ENCODE measurements at places on chromosomes 1 and 21.

DNA sequence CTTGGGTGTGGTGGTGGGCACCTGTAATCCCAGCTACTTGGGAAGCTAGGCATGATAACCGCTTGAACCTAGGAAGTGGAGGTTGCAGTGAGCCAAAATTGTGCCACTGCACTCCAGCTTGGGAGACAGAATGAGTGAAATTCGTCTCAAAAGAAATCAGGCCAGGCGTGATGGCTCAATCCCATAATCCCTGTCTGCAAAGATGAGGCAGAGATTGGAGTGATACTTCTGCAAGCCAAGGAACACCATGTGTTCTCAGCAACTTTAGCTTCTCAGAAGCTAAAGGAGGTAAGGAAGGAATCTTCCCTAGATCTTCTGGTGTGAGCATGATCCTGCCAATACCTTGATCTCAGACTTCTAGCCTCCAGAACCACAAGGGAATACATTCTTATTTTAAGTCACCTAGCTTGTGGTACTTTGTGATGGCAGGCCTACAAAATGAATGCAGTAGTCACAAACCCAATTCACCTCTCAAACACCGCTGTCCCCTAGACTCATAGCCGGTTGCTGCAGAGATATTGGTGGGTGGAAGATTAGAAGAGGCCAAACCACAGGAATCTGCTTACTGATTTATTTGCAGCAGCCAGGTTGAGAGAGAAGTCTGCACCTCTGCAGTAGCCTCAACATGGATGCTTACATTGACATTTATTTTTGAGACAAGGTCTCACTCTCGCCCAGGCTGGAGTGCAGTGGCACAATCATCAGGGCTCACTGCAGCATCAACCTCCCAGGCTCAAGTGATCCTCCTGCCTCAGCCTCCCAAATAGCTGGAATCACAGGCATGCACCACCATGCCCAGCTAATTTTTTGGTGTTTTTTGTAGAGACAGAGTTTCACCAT lies 18.6 kb downstream of the L1TD1 start:
- no peak for DNase-seq

DNA sequence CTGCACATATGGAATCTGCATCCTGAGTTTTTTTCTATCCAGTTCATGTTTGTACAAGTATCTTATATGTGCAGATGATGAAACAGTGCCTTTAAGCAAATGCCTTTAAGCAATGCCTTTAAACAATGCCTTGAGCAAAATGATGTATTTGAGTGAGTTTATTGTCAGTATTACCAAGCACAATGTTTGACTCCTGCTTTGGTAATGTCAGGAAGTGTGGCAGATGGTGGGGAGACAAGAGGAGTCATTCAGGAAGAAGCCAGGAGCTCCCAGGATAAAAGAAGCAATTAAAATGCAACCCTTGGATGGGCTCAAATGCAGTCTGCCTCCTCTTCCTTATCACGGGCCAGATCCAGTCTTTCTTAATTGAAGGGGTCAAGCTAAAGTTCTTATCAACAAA lies 108.7 kb upstream of the KCNJ15 start:
- peak; percentile 10 for DNase-seq

- no peak for DNase-seq
Observed at GRCh38 chr21:45111703-45112102, 37.3 kb downstream of the ADARB1 start.

DNA sequence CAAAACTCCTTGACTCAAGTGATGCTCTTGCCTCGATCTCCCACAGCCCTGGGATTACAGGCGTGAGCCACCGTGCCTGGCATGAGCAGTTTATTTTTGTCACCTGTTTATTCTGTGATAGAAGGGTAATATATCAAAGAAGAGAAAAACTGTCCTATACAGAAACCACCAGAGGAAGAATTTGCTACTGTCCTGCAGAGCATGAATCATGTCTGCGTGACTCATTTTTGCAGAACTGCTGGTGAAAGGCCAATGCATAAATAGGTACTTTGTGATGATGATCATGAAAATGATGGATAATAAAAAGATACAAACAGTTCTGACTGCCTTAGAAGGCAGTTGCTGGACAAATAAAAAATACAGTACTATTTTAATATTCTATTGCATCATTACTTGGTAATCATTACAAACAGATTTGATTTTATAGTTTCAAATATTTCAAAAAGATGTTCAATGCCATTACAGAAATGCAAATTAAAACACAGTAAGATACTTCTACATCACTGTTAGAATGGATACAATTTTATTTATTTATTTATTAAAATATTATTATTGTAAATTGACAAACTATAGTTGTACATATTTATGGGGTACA lies 26.5 kb downstream of the RIPPLY3 start:
- DNase-seq = peak; percentile 71

DNA sequence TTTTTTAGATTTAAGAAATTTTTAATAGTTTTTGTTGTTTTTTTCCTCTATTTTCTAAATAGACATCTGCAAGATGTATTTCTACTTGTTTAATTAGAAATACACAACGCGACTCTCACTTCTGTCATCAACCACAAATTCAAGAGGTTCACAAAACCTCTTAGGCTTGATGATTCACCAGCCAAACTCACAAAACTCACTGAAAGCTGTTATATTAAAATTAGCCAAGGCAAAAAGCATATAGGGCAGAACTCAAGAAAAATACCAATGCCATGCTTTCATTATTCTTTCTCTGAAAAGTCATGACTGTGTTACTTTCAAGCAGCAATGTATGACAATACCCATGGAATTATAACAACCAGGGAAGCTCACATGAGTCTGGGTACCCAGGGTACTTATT lies 487.0 kb upstream of the RGS18 start:
- DNase-seq = no peak

DNA sequence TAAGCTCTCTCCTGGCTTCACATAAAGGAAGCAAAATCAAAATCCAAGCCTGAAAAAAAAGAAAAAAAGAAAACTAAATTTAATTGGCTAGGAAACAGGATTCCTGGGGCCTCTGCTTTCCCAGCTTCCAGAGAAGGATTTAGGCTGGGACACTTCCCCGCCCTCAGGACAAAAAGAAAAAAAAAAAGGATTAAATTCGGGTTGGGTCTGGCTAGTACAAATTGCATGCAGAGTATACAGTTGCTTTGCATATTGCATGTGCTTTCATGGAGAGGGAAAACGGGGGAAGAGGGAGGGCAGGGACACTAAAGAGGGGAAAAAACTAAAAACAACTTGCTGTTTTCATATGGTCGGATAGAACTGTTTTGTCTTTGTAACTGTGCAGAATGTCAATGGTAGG lies 42.7 kb downstream of the OLIG1 start:
- DNase-seq = no peak

DNA sequence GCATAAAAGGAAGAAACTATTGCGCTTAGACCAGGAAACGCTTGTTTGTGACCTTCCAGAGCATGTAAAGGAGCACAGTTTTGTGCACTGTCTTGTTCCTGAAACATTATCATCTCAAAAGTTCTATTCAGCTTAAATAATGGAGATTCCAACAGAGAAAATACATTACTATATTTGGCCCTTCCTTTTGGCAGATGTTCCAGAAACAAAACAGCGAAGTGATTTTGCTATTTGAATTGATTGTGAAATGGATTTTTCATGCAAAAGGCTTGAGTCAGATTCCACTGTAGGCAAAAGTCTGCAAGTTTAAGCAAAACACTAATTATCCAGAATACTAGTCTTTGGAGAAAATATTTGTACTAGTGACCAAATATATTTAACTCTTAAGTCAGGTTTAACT lies 80.3 kb upstream of the PTBP2 start:
- no peak for DNase-seq

DNA sequence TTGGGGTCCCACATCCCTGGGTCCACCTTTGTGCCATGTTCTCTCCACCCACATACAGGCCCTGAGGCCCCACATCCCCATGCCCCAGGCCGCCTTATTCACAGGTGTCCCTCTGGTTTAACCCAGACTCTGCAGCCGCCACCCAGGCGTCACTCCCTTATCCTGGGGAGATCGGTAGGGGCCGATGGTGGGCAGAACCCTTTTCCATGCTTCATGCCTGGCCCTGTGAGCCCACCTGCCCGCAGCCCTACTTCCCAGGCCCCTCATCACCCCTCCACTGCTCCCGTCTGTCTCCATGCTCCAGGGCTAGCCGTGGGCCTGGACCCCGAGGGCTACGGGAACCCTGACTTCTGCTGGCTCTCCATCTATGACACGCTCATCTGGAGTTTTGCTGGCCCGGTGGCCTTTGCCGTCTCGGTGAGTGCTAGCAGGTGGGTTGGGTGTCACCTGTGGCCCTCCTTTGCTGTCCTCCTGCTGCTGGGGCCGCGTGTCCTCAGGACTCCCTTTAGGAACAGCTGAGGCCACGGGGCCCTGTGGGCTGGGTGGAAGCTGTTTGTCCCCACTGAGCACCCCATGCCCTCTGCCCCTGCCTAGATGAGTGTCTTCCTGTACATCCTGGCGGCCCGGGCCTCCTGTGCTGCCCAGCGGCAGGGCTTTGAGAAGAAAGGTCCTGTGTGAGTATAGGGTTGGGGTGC lies 12.2 kb downstream of the PSRC1 start:
- DNase-seq = no peak

DNA sequence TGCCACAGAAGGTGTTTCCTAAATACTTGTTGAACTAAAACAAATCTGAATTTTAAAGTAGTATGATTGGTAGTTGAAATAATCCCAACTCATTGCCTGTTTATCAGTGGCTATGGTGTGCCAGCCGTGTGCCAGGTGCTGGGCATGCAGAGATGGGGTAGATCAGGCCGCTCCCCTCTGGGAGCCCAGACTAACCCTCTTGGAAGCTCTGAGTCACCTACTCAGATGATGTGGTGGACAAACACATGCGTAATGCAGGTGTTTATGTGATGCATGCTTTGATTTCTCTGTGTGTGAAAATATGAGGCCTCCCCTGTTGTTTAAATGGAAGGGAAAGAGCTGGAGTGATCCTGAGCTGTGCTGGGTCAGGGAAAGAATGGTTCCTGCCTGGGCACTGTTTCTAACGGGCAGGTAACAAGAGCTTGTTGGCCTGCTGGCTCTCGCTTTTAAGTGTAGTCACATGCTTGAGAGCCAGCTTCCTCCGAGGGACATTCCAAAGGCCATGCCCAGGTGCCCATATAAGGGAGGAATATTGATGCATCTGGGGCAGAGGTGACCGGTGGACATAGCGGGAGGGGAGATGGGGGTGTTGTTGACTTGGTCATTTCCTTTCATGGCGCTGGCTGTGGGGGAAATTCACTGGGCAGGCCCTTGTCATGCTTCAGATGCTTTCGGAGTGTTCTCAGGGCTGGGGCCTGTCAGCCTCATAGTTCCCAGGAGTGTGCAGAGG lies 10.2 kb downstream of the MFN2 start:
- DNase-seq = no peak

DNA sequence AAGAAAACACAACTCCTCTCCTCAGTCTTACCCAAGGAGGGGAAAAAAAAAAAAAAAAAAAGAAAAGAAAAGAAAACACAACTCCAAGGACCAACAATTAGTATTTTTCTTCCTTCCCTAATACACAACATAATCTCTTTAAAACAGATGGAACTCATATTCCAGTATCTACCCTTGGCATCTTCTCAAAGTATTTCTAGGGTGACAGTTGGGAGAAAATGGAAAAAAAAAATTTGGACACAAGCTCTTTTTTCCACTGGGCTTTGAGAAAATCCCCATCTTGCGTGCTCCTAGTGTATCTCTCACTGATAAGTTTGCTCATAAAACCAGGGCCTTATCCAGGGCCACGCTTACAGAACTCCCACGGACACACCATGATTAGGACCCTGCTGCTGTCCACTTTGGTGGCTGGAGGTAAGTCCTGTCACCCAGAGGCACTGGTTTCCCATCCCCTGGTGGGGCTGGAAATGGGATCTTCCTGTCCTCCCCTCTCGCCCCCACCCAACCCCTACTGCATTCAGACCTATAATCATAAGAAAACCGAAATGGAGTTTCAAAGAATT lies at the start of gene CELA2B:
TSS of gene CELA2B (plus strand) at position 353 of the 563 bp plus-strand sequence. CDS start at position 375, 22 bp downstream.
- DNase-seq = no peak

DNA sequence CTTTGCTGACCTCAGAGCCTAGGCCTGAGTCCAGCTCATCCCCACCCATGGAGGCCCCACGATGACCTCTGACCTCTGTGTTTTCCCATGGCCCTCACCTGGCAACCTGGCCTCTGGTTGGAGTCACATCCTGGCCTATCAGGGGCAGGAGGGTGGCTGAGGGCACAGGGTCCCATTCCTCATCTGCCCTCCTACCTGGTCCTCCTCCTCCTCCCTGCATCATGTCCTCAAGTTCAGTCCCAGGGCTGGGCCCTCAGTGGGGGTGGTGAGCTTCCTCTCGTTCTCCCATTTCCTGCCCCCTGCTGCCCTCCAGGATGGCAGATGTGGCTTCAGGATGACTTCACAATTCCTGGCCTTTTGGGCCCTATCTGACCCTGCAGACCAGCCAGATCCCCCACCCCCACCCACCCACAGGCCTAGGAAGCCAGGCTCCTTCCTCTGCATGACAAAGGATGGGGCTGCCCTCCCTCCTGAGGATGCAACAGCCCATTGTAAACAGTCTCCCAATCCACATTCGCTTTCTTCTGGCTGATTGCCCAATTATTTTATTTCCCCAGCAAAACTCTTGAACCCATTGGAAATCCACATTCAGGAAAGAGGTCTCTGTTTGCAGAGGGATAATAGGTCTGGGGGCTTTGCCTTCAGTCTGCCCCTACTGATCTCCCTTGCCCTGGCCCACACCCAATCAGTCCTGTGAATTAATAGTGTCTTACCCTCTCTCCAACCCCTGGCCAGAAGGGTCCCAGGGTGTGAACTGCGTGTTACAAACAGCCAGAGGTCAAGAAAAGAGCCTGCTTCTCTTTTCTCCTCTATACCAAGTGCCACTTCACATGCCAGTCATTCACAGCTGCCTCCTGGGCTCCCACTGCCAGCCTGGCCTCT lies 10.3 kb upstream of the LEFTY1 start:
- DNase-seq = no peak

- peak; percentile 93 for DNase-seq
Observed at GRCh38 chr1:204320382-204320804, 39.3 kb downstream of the PLEKHA6 start.

GRCh38 chr1:207755846-207756693 lies 4.2 kb downstream of the CD46 start:
- DNase-seq = no peak

DNA sequence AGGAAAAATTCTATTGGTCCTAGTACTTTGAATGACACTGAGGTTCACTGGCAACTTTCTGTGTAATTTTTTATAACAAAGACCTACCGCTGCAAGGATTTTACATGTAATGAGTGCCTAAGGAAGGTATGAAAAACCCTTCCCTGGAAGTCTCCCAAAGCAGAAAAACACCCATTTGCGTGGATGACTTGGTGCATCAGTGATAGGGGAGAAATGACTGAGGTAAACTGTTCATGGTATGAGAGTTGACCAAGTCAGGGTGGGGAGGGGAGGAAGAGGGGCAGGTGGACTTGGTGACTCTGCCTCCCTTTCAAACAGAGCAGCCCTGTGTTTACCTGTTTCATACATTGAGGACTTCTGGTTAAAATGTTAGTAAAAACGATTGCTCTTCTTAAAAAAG lies 78.8 kb upstream of the IPO9 start:
- DNase-seq = no peak

DNA sequence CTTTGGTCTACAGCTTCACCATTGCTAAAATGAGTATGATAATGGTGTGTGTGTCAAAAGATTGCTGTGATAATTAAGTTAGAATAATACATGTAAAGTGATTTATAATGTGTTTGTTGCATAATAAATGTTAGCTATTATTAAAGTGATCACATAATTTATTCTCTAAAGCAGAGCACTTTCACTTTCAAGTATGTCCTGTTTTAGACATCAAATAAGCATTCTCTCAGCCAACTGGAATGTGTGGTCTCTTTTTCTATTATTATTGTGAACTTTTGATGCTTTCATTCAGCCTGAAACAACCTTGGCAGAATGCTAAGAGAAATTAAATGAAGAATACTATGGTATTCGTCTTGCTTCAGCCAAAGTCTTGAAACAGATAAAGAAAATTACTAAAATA lies 102.8 kb upstream of the COL11A1 start:
- DNase-seq = peak; percentile 8
